Activated T-helper 1 cell treated with anti-CD3 and anti-CD28 coated beads, Interleukin-2, amount 50 U/mL, for 16 hours (primary cell): ENCODE measurements at places on chromosomes 12 and 14.

DNA sequence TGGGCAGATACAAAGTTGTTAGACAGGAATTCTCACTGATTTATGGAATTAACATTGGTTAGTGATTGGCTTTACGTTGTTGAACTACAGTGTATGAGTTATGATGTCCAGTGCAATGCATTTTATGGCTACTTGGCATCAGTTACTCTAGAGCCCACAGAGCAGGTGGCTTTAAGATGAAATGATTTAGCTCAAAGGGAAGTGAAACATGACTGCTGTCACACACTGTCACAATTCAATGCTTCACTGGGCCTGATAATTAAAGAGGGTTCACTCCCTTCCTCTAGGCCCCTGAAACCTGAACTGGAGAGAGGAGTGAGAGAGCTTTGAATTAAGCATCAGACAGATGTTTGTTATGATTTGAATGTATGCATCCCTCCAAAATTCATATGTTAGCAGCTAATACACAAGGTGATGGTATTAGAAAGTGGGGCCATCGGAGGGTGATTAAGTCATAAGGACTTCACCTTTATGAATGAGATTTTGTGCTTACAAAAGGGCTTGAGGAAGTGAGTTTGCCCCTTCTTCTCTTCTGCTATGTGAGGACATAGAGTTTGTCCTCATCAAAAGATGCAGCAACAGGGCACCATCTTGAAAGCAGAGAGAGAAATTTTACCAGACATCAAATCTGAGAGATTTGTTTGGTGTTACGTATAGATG, 175.8 kb upstream of the GRIN2B start:
- no peak for DNase-seq

DNA sequence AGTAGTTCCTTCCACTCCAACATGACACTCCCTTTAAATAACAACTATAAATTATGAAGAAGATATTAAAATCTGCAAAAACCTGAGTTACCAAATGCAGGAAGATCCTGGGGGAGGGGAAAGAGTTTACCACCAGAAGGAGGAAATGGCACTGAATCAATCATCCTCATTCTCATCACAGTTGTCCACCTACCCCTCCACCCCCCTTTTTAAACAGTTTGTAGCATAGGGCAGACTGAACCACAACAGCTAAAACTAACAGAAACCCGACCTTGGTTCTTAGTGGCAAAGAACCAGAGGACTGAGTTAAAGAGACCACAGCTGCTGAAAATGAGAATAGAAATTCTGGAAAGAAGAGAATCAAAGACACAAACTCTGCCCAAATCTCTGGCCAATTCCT, 189.5 kb downstream of the MED13L start:
- DNase-seq = no peak

- DNase-seq = no peak
Measured at GRCh38 chr12:112848338-112848715, 56.8 kb downstream of the RPH3A start.

GRCh38 chr14:85010186-85010585, 519.8 kb upstream of the FLRT2 start:
- no peak for DNase-seq

- DNase-seq = no peak
Measured at GRCh38 chr14:96261772-96262655, 6.0 kb downstream of the BDKRB1 start.

DNA sequence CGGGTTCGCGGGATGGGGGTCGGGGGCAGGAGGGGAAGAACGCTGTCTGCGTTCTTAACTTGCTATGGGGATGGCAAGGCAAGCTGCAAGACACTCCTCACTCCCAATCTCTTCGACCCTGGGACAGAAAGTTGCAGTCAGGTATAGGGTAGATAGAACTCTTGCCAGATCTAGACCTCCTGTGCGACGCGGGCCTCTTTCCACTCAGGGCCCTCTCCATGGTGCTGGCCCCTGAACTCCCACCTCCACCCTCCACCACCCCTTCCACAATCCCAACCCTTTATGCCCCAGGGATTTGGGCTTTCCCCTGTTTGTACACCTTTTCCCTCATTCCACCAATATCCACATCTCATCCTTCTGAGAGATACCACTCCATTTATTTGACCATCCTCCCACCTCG, 812 bp downstream of the NABP2 start:
- no peak for DNase-seq
